Hematopoietic multipotent progenitor cell treated with erythropoietin and hydrocortisone succinate and interleukin-3 and kit ligand, for 4 days (in vitro differentiated cells): ENCODE measurements at places on chromosomes 6 and 20.

DNA sequence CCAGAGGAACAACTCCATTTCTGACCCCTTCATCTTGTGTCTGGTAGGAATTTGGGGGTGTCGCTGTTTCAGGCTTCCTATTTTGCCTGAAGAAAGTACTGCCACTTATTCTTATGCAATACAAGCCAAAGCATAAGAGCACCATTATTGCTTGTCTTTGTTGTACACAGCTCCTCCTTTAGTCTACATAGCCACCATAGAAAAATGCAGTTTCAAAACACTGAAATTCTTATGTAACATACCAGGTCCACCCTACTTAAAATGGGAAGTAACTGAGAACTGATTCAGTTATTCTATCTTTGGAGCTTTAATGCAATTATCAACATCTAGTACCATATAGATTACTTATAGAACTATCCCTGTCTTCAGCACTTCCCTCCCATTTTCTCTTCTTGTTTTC, 255.5 kb downstream of the ARHGAP18 start:
- peak; percentile 42 for DNase-seq

DNA sequence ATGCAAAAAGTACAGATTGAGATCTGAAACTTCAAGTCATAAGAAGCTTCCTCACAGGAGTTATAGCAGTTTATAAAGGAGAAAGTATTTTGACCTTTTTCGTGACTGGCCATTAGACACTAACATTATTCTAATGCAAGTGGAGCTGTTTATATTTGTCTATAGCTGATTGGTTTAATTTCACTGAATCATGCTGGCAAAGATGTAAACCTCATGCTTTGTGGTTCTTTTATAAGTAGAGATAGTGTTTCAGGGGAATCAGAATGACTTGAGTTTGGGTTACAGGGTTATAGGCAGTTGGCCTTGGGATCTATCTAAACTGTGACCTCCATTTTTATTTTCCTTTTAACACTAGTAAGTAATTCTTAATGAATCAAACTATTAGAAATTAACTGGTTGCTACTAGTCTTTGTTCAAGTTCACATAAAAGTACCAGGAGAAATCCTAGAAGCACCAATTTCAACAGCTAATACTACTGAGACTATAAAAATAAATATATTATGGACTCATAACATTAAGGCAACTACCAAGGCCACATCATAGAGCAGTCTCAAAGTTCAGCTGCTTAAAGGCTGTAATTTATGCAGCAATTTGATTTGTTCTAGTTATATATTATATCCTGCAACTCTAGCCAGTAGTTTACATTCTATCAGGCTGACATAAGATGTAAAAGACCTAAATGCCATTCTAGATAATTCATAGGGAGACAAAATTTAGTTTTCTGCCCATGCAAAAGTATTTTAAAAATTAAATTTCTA, 94.0 kb downstream of the RNGTT start:
- DNase-seq = peak; percentile 40

- no peak for DNase-seq
These were observed 38.7 kb downstream of the DOK5 start for GRCh38 chr20:54514028-54514607.

DNA sequence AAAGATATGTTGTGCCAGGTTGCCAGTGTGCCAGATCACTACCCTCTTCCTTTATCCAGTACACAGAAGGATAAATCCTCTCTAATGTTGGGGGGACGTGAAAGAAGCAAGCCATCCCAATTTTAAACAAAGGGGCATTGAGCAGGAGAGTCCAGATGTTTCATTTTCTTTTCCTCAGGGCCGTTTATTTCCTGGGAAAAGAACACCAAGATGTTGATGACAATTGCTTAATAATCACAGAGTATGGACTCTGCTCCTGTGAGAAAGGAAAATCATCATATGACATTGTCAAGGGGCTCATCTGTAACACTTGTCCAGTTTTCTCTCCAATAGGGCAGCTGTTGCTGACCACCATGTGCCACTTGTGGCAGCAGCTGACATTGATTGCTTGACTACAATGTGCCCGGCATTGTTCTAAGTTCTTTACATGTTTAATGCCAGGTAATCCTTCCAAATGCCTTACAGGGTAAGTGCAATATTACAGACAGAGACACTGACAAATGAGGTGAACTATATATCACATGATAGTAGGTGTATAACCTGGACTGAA, 161.4 kb downstream of the CD109 start:
- DNase-seq = no peak

DNA sequence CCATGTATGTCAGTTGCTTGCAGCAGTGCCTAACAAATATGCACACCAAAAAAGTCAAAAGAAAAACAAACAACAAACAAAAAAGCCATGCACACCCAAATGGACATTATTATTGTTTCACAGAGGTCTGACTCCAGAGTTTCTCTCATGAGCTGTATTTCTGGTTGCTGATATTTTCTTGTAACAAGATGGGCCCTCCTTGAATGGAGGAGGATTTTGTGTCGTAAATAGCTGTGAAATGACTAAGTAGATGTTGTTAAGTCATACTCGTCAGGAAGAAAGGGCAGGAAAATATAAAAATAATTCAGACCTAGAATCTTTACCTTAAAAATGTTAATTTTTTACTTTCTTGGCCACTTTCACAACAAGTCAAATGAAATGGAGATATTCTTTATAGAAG, 96.0 kb downstream of the PLEKHG1 start:
- DNase-seq = no peak

- DNase-seq = no peak
These were observed 585.2 kb downstream of the PHF3 start for GRCh38 chr6:64220801-64221200.

GRCh38 chr6:146300521-146300920, 243.1 kb upstream of the RAB32 start:
- no peak for DNase-seq

DNA sequence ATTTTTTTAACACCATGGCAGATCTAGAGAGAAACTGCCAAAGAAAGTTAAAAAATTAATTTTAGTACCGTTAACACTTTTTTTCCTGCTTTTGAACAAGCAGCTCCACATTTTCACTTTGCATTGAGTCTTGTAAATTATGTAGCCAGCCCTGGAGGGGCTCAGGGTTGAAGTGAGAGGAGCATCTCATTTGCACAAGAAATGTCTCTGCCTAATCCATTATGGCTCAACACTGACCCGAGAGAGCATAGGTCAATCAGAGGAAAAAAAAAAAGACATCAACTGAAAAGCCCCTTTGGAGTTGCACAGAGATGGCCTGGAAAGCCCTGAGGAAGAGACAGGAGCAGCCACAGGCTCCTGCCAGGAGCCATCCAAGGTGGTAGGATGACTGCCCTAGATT, 4.3 kb upstream of the SLPI start:
- no peak for DNase-seq

GRCh38 chr6:90374201-90374600, 77.6 kb upstream of the BACH2 start:
- no peak for DNase-seq

DNA sequence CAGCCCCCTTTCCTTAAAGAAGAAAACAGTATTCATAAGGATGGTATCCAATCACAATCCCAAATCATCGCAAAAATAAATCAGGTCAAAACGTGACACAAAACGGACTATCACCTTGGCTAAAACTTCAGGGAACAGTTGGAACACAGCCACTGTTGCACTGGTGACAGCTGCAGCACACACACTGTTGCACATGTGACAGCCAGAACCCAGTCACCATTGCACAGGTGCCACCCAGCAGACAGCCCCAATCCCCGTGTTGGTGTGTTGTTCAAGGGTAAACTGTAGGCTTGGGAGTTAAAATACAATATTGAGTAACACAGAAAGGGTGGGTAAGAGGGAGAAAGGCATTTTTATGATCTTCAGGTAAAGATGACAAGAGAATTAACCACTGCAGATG, 15.8 kb downstream of the PSMB1 start:
- DNase-seq = no peak

- DNase-seq = peak; percentile 75
These were observed 2.4 kb upstream of the ZMYND8 start for GRCh38 chr20:47358672-47359529.

- peak; percentile 74 for DNase-seq
These were observed 5.2 kb downstream of the SLC35D3 start for GRCh38 chr6:136927292-136927691.

- no peak for DNase-seq
These were observed 46.2 kb downstream of the TRAF3IP2 start for GRCh38 chr6:111559188-111560097.

GRCh38 chr20:62156254-62156556, 12.6 kb downstream of the SS18L1 start:
- no peak for DNase-seq

DNA sequence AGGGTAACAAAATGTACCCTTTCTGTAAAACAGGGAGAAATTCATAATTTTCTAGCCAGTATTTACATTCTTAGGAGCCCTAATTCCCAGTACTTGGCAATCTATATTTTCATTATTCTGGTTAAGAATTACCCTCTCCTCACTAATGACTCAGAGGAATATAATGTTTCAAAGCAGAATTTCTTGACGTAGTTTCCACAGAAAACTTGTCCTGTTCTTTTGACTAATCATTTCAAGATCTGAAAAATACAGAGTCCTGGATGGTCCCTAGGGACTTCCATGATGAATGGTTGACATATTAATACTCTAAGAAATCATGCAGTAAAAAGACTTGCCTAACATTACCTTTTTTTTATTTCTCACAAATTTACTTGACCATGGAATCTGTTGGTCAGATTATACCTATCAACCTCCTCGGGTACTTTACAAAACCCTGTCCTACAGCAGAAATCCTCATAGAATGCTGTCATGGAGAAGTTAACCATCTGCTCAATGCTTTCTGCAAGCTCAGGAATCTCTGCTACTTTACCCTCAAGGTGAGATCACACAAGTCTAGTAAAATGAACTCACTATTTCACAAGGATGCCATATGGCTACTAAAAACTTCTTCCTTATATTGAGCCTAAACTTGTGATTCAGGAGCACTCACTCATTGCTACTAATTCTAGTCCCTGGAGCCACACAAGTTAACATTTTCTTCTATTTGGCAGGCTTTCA, 202.1 kb upstream of the CNR1 start:
- DNase-seq = no peak

GRCh38 chr20:37640600-37641561, 52.9 kb upstream of the CTNNBL1 start:
- peak; percentile 14 for DNase-seq

- peak; percentile 94 for DNase-seq
These were observed 637 bp downstream of the MYLK4 start for GRCh38 chr6:2749969-2750600.

DNA sequence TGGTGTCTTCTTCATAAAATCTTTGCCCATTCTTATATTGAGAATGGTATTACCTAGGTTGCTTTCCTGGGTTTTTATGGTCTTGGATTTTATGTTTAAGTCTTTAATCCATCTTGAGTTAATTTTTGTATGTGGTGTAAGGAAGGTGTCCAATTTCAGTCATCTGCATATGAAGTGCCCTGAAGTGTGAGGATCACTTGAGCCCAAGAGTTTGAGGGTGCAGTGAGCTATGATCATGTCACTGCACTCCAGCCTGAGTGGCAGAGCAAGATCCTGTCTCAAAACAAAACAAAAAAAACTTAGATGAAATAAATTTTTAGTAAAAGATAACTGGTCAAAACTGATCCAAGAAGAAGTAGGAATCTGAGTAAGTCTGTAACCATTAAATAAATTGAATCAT, 215.4 kb downstream of the TBC1D7 start:
- no peak for DNase-seq

GRCh38 chr6:80003826-80004172, 650 bp upstream of the TTK start:
- DNase-seq = peak; percentile 71

DNA sequence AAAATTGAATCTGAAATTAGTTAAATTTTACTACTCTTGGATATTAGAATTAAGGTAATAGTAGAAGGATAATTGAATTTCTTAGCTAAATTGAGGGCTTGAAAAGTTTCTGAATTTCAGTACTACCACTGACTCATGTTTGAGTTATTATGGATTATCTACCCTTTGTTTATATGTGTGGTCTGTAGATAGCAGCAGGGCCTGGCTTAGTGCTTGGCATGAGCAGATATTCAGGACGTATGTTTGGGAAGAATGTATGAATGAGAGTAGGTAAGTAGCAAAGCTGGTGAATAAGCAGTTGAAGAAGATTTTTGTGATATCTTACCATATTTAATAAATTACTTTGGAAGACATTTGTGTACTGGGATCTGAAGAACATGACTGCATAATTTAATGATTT, 152.7 kb downstream of the MACROD2 start:
- no peak for DNase-seq

GRCh38 chr6:149782337-149782736, 32.8 kb downstream of the PCMT1 start:
- no peak for DNase-seq

DNA sequence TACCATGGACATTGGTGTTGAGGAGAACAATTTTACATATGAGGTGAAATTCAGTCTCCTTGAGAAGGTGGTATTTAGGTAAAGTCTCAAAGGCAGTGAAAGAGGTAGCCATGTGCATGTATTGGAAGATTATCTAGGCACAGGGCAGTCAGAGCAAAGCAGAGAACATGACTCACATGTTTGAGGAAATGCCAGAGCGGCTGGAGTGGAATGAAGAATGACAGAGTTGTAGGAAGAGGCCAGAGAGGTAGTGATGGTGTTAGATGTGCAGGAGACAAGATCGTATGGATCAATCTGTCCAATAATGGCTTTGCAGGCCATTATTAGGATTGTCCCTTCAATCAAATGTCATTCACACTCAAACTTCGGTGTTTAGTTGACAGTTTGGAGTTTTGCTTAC, 449.4 kb upstream of the PTCHD4 start:
- no peak for DNase-seq

DNA sequence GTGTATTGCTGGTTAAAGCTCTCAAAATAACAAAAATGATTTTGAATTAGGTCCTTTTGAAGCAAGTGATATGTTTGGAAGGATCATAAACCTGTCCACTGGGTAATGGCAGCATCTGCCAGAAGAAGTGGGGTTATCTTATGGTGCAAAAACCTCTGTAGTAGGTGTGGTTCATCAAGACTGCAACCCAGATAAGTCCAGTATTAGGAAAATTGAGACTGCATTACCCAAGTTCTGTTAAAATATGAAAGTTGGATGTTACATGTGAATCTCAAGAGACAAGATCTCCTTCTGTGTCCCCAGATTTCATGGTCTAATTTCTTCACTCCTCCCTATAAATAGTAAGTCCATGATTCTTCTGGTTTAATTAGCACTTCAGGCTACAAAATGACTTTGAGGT, 59.4 kb downstream of the RPRD1B start:
- peak; percentile 47 for DNase-seq
